Erythroblast (primary cell): ENCODE measurements at places on chromosomes 4 and X.
A peak's percentile ranks its signal among the peaks of the same experiment; 100 is the strongest.

DNA sequence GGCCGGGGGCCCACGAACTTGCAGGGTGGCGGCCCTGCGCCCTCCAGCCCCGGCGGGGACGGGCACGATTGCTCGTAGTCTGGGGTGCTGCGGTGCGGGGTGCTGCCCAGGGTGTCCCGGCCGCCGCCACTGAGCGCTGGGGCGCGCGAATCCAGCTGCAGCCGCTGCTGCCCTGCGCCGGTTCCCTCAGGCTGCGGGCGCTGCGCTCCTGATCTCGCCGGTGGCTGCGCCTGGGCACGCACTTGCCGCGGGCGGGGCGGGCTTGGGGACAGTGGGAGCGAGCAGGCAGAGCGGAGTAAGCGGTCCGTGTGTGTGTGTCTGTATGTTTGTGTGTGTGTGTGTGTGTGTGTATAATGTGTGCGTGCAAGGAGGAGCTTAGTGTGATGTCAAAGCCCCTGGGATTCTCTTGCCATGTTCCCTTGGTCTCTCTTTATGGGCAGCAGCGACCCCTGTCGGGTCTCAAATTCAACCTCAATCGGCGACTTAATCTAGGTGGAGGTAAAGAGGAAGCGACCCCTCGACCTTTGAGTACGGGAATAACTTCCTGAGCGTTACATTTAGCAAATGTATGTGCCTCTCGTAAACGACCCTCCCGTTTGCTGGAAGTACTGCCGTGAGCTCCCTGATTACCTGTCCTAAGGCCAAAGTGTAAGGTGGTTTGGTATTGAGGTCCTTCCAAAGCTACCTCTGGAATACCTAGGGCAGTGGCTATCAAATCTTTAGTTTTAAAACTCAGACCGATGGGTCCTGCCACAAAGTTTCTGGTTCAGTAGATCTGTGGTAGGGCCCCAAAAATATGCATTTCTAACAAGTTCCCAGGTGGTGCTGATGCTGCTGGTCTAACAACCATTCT is at the start of gene RNF150:
Gene RNF150, minus strand, starts transcription at position 324 of the 853 bp plus-strand sequence.
- DNase-seq = peak; percentile 55

DNA sequence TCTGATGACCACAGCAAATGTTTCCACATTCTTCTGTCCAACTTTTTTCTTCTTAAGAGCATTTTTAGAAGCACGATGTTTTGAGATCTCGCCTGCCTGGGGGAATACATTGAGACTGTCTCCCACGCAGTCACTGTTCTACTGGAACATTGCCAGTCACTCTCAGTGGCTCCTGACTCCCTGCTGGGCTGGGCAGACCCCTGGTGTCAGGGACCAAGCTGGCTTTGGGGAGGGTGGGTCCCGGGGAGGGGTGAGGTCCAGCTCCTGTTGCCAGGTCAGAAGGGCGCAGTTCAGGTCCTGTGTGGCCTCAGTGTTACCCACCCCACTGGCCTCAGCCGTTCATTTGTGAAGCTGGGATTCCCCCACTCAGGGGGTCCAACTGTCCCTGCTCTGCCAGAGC is 18.9 kb upstream of the ABLIM2 start:
- no peak for DNase-seq

DNA sequence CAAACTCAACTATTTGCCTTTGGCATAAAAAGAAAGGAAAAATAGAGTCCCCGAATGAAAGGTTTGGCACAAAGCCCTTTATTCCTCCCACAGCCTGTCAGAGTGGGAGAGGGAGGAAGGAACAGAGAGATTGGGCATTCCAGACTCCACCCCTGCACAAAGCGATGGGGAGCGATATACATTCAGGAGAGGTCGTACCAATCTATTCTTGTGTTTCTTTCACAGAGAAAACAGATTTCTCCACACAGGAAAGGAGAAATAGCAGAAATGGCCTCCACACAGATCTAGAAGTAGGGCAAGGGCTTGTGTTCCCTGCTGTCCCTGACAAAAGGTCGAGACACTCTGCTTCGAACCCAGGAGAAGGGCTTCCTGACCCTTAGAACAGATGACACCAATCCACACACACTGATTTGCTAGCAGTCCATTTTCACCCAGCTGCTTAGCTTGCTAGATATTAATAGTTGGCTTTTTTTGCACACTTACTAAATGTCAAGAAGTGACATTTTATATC is 197.4 kb downstream of the MAML3 start:
- DNase-seq = no peak

DNA sequence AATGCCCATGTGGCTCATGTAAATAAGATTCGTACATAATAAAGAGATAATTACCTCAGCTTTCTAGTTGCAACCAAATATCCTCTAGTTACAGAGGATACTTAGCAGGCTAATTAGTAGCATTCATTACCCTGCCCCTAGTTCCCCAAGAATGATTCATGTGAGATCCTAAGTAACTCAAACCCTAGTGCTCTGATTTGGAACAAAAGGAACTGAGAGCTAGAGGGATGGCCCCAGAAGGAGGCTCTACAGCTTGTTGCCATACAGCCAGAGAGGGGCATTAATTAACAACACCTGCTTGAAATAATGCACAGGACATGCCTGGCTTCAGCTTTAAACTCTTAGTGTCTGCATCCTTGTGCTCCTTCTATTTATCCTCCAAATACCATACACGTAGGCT is 32.6 kb upstream of the CBR4 start:
- no peak for DNase-seq

- no peak for DNase-seq
These were observed 13.0 kb upstream of the DAPP1 start for GRCh38 chr4:99803566-99804101.

DNA sequence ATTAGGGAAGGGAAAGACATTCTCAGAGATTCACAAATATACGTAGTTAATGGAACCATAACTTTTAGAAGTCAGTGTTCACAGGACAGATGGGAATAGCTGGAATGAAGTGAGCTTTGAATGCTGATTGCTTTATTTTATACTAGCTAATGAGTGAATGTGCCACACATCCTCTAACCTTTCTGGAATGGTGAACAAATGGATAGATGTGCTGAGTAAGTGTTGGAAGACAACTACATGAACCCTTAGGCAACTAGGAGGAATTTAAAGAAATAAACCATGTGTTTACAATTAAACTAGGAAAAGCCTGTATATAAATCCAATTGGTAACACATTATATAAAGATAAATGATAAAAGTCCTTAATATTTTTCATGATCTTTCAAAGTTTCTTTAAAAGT is 91.6 kb upstream of the LIMCH1 start:
- no peak for DNase-seq

DNA sequence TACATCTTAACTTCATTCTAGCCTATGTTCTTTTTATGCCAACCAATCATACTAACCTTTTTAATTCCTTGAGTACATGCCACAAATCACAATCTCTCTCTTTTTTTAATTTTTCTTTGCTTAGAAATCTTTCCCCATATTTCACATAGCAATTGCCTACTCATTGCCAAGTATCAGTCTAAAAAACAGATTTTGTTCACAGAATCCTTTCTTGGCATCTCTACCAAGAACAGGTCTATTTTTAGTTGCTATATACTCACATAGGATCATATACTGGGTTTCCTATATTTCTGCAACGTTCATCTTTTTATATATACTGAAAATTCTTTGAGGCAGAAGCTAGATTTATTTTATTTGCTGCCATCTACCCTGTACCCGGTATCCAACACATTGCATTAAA is 292.1 kb downstream of the GASK1B start:
- DNase-seq = no peak

DNA sequence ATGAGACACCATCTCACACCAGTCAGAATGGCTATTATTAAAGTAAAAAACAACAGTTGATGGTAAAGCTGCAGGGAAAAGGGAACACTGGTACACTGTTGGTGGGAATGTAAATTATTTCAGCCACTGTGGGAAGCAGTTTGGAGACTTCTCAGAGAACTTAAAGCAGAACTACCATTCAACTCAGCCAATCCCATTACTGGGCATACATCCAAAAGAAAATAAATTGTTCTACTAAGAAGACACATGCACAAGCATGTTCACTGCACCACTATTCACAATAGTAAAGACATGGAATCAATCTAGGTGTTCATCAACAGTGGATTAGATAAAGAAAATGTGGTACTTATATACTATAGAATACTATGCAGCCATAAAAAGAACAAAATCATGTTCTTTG is 135.0 kb downstream of the REELD1 start:
- DNase-seq = no peak

GRCh38 chrX:68261060-68261672 is 172.1 kb downstream of the OPHN1 start:
- no peak for DNase-seq

GRCh38 chrX:1239681-1240142 is 27.3 kb upstream of the CRLF2 start:
- no peak for DNase-seq

DNA sequence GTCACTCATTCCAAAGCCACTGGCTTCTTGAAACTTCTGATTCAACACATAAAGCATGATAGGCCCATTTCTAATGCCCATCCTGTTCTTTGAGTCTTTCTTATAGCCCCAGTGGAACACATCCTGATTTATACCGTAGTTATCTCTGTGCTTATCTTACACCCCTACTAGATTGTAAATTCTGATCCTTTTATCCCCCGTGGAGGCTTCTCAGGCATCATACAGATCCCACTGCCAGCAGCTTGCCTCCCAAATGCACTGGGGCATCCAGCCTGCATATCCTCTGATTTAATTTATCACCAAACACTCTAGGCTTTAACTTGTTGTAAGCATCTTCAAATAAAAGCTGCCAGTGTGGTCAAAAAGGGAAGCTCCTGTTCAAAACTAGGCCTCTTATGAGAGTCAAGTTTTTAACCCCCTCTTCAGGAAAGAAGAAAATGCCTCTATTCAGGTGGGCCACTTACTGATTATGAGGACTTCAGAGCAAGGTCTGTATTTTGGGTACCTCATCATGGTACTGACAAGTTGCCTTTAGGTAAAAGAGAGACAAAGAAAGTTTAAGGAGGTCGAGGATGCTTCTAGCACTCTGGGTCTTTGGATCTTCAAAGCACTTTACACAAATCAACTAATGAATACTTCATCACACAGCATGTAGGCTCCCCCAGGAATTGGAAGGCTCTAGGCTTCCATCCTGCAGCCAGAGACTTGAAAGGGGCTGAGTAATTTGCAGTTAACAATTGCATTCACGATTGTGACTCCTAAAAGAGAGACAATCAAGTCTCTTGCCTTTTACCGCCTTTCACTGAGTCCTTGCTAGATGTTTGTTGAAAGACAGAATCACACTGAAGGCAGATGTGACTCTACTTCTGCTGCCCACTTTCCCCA is 95.8 kb upstream of the LDB2 start:
- no peak for DNase-seq

DNA sequence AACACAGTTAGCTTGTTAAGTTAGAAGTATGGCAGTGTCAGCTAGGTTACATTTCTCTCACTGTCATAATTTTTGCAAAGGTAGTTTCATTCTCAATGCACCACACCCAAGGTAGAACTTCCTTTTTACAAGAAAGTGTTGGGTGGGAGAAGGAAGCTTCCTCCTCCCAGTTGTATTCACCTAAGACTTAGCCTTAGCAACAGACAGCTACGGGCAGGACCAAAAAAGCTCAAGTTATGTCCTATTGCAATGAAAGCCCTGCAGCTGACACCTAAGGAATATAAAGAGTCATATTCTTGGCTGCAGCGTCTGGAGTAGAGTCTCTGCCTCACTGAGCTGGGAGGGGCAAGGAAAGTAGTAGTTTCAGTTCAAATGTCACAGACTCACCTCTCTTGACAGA is 25.1 kb upstream of the PRDM8 start:
- DNase-seq = no peak

GRCh38 chr4:88159229-88159725 is 838 bp upstream of the ABCG2 start:
- DNase-seq = no peak

DNA sequence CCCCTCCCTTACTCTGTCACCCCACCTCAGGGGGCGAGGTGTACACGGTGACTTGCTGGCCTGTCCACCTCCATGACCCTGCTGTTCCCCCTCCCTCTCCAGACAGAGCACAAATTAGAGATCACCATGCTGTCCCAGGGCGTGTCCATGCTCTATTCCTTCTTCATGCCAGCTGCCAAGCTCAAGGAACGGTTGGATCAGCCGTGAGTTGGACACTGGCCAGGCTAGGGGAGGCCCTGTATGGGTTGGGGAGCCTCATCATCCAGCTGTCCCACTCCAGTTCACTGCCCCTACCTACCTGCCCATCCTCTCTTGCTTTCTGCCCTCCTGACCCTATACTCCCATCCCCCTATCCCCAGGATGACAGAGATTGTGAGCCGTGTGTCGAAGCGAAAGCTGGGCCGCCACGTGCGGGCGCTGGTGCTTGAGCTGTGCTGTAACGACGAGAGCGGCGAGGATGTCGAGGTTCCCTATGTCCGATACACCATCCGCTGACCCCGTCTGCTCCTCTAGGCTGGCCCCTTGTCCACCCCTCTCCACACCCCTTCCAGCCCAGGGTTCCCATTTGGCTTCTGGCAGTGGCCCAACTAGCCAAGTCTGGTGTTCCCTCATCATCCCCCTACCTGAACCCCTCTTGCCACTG is 3.9 kb upstream of the CDK16 start:
- no peak for DNase-seq

- DNase-seq = no peak
These were observed 30.3 kb upstream of the CXCL8 start for GRCh38 chr4:73710094-73710493.

- peak; percentile 0 for DNase-seq
These were observed 131.8 kb downstream of the OR13H1 start for GRCh38 chrX:131675596-131676194.

DNA sequence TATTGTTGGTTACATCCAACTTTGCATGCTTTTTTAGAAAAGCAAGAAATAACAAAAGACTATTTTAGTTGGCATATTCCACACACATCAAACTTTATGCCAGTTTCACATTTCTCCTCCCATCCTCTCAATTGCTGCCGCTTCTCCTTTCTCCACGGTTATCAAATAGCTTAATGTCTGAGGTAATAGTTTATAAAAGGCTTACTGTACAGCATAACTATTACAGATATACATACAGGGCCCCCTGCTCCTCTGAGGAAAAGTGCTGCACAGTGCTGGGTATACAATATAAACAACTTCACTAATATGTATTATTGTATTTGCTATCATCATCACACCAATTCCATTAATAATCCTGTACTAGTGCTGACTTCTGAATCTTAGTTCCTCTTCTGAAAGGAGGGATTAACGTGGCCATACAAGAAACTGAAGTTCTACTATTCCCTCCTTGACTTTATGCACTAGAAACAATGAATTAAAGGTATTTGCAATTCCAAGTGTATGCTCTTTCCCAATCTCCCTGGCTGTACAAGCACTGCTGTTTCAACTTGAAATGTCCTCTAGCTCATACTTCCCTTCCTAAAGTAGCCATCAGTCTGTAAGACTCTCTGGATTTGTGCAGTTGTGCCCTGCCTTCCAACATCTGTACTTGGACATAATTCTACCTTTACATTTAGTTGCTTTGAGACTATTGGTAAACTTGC is 2.5 kb downstream of the CCNI start:
- DNase-seq = peak; percentile 40
